ENCODE measurements at places on chromosomes 4 and X. TPM values are rescaled to one million over a fixed set of nuclear protein-coding genes. Genes with fewer than 3 reads are reported as not detected.

Gene DUSP21
- total RNA-seq = not detected

Gene ARHGEF6
- 11.6 TPM for total RNA-seq

Gene GSX2
- not detected for total RNA-seq

Gene HSFX2
- total RNA-seq = 0.31 TPM

Gene ADGRG2
- 1.7 TPM for total RNA-seq

Gene CSN1S1
- total RNA-seq = not detected

Gene ANK2
- 111 TPM for total RNA-seq

Gene SH3BGRL
- 73.9 TPM for total RNA-seq

Gene PNMA5
- not detected for total RNA-seq

Gene TCP11X2
- not detected for total RNA-seq

Gene FRG1
- total RNA-seq = 48.6 TPM

Gene RBM46
- total RNA-seq = 0.10 TPM

Measured in motor neuron (in vitro differentiated cells).